ENCODE measurements at places on chromosomes 5 and 9.

DNA sequence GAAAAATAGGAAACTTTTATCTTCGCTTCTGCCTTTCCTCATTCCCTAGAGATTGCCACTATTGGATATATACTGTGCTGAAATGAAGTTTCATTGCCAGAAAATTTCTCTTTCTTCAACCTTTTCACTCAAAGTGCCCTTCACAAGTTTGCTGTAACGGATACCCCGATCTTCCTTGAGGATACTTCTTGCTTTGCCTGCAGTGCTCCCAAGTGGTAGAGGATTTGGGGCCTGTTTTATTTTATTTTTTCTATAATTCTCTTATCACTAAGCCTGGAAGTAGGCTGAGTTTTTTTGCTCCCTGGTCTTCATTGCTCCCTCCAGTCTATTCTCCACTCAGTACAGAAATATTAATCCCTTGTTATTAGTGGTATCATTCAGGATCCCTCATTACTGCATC is 481.4 kb upstream of the CDH18 start:
- DNase-seq: no peak

DNA sequence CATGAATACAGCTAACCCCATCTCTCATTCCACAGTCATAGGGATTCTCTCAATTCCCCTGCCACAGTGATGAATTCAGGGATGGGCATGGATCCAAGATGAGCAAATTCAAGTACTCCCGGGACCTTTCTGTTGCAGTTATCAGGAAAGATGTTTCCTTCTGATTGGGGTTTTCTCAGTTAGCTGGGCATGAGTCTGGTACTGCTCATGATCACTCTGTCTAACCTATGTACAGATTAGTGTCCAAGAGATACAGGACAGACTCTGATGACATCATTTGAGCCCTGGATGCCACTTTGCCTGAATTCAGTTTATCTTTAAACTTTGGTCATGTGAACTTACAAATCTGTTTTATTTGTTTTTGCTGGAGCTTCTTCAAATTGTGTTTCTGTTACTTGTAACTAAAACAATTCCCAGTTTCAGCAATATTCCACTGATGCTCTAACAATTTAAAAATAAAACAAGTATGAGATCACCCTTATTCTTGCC is 257.7 kb upstream of the KLF9 start:
- no peak for DNase-seq

- DNase-seq: no peak
These were observed 169.7 kb upstream of the CD180 start for GRCh38 chr5:67366276-67366675.

DNA sequence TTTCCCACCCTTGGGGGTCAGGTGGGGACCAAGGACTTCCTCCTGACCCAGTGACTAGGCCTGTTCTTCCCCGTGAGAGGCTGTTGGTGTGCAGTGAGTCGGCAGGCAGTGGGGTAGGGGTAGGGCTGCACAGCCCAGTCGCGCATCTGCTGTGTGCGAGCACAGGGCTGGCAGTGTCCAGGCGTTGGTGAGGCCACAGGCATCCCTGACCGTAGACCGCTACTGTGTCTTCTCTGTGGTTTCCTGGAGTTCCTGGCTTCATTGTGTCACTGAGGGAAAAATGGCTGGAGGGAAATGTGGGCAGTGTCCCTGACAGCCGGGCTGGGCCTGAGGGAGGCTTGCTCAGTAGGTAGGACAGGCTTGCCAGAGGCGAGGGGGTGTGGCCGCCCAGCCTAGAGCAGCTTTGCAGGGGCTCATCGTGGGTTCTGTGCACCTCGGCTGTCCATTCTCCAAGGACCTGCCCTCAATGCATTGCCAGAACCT is 95.4 kb downstream of the CACNA1B start:
- DNase-seq: no peak

DNA sequence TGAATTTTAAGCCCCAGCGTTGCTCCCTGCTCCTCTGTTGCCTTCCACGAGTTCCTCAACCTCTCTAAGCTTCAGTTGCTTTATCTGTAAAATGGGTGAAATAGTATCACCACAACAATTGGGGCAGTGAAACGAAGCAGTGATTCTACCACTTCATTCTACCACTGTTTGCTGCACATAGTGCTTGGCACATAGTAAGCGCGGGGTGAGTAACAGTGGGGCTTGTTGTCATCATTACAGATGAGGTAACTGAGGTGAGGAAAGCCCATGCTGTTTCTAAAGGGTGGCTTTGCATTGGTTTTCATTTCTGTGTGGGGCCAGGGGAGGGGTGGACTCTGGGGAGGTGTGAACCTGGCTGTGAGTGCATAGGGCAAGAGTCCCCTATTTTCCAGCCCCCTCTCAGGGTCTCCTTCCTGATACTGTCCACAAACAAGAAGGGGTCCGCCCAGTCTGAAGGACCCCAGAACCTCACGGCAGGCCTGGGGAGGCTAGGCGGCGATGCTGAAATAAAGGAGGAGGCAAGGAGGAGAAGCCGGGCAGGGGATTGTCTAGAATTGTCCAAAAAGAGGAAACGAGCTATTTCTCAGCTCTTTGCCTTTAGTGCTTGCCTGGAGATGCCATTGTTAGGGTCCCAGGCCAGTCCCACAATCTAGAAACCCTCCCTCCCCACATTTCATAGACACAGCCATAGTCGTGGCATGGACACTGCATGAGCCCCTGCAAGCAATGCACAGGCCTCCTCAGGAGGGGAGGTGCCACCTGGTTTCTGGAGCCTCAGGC is 65.6 kb downstream of the IL6ST start:
- DNase-seq: no peak

GRCh38 chr5:93582677-93583438 is at the start of gene NR2F1:
TSS of gene NR2F1 (plus strand) at chr5:93583222. CDS start at chr5:93585024, 1,802 bp downstream.
- DNase-seq: no peak

- DNase-seq: no peak
These were observed 13.7 kb upstream of the ITGA1 start for GRCh38 chr5:52774005-52774410.

DNA sequence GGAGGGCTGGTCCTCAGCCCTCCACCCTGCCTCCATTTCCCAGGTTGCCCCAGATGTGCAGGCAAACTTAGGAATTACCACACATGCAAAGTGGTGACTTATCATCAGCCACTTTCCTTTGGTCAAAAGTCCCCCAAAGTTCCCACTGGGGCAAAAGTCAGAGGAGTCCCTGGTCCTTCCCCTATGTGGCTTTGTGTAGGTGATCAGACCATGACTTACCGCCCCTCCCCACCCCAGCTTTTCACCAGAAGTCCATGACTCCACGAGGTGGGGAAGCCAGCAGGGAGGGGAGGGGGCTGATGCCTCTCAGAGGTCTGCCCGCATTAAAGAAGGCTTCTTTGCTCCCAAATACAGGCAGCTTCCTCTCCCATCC is 5.8 kb downstream of the TRAF1 start:
- DNase-seq: no peak

DNA sequence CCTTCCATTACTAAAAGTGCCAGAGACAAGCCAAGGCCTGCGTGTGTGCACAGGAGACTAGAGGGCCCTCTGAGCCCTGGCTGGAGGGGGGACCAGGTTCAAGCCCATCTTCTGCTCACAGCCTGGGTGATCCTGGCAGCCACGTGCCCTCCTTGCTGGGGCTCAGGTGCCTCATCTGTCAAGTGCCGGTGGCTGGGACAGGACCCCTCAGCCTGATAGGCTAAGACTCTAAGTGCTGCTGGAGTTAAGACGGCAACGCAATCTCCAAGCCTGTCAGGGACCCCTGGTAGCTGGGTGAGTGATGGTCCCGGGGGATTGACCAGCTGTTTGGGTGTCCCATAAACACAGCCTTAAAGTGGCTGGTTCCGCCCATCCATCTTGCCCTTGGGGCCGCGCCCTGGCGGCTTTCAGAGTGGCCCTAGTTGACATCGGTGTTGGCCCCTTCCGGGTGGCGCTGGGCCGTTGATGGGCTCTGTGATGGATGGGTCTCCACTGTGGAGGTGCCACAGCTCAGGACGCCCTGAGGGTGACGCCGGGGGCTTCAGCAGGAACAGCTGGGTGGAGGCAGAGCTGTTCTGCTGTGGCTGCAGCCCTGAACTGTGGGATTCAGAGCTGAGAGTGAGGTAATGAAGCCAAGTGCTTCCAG is 136.2 kb downstream of the BARX1 start:
- DNase-seq: no peak

- no peak for DNase-seq
These were observed 7.5 kb upstream of the EGFLAM start for GRCh38 chr5:38250763-38251448.

- no peak for DNase-seq
These were observed 43.2 kb upstream of the ASTN2 start for GRCh38 chr9:117458066-117458465.

All from GDM1 (cell line).